ENCODE measurements at places on chromosomes 12 and 14.

DNA sequence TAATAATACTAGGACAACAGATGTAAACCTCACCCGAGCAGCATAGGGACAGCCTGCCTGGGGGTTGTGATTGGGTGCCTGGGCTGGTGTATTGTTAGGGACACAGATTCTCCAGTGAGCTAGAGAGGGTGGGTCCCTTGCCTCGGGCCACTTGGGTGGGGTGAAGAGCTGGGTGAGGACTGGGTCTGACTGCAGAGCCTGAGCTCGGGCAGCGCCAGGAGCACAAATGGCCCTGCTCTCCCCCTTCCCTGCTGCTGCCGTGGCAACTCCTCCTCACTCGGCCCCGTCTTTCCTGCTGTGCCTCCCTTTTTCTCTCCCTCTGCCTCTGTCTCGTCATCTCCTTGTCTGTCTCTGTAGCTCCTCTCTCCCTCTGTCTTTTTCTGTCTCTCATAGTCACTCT lies 115.4 kb downstream of the GLT1D1 start:
- no peak for DNase-seq

DNA sequence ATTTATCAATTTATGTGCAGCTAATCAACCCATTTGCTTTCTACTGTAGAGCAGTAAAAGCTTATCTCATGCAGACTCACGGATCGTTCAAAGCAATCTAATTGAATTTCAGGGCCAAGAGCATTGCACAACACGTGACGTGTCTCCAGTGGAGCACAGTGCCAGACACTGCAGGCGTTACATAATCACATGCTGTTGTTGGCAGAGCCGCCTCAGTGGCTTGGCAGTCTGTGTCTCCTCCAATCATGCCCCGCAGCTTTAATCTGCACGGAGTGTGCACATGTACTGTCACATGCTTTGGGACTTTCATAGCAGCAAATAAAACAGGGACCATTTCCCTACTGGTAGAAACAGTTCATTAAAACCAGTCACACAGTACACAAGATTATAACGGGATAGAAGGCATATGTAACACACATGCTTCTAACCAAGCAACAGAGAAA lies 309.3 kb downstream of the ITPR2 start:
- DNase-seq = no peak

DNA sequence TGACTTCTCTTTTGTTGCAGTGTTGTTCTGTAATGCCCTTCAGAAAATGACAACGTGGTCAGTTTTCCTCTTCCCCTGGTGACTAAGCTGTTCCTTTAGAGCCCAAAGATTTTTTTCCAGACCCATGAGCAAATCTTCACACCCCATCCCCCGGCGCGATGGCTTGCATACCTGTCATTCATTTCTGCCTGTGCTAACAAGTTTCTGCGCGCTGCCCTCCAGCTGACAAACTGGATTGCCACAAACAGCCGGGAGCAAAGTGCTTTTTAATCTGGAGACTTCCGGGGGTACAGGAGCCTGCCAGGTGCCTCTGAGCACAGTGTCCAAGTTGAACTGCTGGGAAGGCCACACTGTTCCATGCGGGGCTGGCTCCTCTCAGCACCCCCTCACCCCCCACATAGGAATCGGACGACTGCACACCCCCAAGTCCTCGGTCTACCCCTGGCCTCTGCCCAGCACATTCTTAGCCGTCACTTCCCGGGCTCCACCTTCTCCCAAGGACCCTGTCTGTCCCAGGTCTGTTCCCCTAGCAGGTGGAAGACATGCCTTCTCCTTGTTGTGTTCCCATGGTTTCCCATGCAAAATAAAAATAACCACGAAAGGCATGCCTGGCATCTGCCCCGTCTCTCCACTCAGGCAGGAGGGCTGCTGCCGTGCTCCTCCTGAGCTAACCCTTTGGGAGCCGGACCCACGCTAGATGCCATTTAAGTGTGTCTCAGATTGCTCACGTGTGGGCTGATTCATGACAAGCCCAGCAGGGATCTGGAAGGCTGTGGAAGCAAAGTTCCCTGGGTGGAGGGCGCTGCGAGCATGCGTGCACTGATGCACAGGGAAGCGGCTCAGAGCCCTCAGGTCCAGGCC lies 14.1 kb downstream of the RILPL1 start:
- DNase-seq = no peak

GRCh38 chr12:46891306-46891705 lies 65.5 kb upstream of the SLC38A4 start:
- DNase-seq = no peak

DNA sequence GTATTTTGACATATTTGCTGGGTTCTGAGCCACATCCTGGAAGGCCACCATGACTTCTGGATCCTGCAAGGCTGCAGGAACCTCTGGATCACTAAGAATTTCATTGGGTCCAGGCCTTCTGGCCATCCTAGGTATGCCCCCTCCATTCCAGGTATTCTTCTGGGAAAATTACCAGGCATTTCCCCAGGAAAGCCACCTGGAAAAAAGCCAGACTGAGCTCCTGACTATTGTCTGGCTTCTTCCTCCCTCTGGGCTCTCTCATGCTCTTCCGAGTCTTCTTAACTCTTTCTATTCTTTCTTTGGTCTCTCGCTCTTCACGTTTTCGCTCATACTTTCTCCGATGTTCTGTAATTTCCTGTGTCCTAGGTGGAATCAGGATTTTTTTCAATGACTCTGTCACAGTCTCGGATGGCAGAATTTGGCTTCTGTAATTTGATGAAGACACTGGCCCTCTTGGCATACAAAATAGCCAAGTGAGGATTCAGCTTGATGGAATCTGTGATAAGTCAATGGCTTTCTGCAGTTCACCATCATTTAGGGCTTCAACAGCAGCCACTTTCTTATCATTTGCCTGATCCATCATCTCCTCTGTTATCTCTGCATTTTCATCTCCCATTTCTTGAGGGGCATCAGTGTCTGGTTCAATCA lies 42.6 kb downstream of the ATP23 start:
- DNase-seq = no peak

DNA sequence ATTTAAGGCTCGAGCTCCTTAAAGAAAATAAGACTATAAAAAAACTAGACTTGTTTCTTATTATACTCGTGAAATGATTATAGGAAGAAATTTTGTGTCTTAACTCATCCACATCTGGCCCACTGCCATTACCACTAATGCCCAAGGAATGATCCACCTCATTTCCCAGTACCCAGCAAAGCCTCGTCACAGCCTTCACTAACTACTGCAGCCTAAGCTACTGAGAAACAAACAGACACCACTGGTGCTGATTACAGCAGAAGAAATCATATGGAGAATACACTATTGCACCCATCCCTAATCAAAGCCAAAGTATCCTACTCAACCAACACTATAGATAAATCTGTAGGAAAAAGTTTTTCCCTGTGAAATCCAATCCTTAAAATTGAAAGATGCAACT lies 205.3 kb upstream of the NAV3 start:
- no peak for DNase-seq

DNA sequence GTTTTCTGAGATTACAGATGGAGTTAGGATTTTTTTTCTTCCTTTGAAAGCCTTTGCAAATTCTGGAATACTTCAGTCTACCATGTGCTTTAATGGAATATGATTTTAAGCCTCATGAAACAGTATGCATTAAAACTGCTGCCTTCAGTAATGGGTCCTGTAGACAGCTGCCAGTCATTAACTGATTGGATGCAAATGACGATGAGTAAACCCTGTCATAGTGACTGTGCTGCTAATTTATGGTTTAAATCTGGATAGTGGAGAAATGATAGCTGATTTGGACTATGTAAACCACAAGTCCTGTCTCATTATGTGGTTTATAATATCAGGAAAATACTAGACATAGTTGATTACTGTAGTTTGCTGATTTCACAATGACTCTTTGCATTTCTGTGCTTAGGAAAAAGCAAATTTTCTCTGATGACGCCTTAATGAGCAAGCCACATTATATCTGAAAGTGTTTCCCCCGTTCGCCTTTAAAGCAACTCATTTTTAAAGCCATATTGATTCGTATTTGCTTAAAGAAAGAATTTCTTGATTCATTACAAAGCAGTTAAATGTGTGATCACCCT lies 217.6 kb downstream of the TMTC2 start:
- DNase-seq = no peak

DNA sequence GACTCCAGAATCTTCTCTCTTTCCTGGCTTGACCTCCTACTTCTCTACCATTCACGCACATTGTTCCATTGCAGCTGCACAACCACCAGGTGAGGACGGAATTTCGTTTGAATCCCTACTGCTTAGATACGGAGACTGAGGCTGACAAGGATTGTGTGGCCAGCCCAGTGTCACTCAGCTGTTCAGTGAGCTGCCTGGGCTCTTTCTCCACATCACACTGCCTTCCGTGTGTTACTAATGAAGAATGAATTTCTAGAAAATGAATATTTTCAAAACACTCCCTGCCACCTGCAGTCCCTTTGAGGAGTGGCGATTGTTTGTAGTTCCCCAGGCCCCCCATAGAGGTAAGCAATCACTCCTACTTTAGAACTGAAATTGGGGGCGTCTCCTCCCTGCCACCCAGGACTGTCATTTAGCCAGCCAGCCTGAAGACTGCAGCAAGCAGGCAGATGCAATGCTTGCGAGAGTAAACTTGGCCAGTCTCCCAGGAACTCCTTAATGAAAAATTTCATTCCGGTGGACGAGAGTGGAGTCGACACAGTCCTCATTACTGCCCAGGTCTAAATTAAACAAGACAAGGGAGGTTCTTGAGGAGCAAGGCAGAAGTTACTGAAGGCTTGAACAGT lies 239.7 kb downstream of the SLC41A2 start:
- no peak for DNase-seq

GRCh38 chr14:72752034-72752412 lies 141.9 kb downstream of the DPF3 start:
- DNase-seq = no peak

GRCh38 chr12:51275088-51275487 lies 4.9 kb upstream of the SMAGP start:
- no peak for DNase-seq

DNA sequence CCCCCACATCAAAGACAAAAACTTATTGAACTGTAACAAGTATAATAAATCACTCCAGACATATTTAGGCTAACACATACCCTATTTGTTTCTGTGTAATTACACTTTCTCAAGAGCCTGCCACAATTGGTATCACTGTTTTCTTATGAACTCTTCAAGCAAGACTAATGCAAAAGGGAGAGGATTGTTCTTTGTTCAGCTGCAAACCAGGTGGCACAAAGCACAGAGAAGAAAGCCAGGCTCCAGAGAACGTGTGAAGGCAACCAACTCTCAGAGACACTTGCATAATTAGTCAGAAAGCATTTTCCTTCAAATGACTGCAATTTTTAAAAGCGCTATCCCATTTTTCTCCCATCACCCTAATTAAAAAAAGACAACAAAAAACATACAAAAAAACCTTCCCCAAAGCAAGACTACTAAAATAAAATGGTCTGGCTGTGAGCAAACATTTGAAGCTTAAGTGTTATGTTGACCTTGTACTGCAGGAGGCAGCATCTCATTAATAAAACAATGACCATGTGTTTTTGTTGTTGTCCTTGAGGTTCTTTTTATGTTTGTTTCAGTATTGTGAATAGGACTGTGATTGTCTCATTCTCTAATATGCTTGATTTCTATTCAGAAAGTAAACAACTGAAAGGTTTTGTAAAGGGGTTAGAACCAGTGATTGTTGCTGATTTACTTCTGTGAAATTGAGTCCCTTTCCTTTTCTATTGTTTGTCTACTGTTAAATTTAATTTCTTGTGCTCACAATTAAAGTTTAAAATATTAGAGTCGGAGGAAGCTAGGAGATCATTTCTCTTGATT lies 452.7 kb upstream of the PDE3A start:
- no peak for DNase-seq

DNA sequence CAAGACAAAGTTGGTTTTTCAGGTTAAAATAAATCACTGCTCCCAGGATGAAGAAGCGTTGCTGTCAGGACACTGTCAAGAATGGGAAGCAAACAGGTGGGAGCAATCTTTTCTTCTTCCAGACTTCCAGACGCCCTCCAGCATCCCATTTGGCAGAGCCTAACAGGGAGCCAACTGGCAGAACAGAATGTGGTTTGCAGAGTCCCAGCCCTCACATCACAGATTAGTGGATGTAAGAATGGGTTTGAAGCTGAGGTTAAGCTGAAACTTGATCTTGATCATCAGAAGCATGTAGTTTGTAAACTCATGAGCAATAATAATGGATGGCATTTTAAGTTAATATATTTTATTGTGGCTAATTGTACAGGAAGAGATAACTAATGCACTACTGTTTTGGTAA lies 636.4 kb downstream of the SLC6A15 start:
- no peak for DNase-seq

DNA sequence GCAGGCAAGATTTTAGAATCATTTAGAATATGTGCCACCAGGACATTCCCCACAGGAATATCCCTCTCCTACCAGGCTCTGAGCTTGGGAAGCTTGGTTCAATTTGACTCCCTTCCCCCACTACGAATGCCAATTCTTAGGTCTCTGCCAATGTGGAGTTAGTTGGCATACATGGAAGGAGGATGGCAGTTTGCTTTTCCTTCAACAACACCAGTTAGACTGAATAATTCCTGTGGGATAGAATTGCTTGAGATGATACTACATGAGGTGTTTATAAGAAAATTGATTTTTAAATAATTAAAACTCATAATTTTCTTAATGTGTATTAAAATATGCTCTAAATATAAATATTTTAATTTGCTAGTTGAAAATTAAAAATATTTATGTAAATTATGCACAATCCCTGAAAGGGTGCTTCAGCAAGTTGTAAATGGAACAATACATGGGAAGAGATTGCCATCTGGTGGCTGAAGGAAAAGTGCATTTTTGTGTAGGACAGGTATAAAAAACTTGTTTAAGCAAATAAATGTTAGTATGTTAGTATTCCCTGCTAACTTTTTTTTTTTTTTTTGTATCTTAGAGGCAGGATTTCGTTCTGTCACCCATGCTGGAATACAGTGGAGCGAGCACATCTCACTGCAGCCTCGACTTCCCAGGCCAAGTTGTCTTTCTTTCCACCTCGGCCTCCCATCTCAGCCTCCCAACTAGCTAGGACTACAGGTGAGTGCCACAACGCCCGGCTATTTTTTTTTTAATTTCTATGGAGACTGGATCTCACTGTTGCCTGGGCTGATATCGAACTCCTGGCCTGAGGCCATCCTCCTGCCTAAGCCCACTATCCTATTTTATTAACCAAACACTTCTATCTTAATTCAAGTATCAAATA lies 25.8 kb upstream of the STRAP start:
- no peak for DNase-seq

DNA sequence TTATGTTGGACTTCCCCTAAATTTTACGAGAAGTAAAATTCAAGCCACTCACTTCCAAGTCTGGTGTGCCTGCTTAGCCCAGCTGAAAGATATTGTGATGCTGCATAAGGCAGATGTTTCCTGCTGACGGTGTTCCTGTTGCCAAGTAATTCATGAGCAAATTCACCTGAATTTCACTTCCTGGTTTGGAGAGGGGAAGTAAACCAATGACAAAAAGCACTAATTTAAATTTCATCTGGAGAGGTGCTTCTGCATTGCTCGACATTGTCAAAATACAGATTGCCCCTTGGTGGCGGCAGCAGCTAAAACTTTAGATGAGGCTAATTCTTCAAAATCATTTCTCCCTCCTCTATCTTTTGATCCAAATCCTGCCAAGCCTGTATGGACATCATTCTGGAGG lies 281.1 kb downstream of the AACS start:
- no peak for DNase-seq

DNA sequence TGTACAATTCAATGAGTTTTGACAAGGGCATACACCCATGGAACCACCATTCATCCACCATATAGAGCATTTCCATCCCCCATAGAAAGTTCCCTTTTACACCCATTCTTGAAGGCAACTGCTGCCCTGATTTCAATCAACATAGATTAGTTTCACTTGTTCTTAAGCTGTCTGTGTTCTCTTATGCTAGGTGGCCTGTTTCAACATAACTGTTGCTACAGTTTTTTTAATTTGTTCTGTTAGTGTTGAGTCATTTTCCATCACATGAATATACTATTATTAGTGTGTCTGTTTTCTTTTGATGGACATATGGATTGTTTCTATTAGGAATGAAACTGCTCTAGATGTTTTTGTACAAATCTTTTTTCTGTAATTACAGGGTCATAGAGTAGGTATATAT lies 123.4 kb downstream of the PTPRQ start:
- DNase-seq = no peak

All from CD8-positive, alpha-beta T cell (primary cell).